ENCODE measurements at places on chromosomes 5 and 9. TPM values are rescaled to one million over a fixed set of nuclear protein-coding genes. Genes with fewer than 3 reads are reported as not detected.
A peak's percentile ranks its signal among the peaks of the same experiment; 100 is the strongest.

Gene NMRK1
- polyA plus RNA-seq, result 14.2 TPM

Gene CARD19
- polyA plus RNA-seq, result 17.2 TPM

Gene FOXD4L5
- not detected for polyA plus RNA-seq

Gene MLANA
- polyA plus RNA-seq, result 0.07 TPM

Gene PTGES
- polyA plus RNA-seq, result 0.17 TPM

Gene IL9
- not detected for polyA plus RNA-seq

DNA sequence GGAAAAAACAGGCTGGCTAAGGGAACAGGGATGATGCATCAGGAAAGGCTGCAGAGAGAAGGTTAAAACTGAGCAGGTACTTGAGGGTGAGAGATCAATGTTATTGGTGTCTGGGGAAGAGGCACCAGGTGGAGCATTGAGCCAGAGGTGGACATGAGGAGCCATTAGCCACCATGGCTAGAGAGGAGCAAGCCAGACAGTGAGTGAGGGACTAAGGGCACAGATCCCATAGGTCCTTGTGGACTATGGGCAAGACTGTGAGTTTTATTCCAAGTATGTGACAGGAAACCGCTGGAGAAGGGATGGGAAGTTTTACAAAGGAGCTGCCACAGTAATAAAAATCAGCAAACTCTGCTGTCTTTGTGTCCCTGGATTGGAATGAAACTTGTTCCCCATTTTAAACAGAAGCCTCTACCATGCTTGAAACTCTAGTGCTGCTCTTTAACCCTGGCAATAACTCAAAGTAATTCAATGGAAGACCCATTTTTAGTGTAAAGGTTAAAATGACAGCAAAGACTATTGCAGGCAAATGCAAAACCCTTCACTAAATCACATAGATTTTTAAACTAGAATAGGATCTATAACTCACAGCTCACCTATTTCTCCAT lies 349.8 kb downstream of the ENC1 start:
- no peak overlapping the region for H3K27ac ChIP-seq
- no peak for DNase-seq
- H3K27me3 ChIP-seq, result no peaks in the 10 kb centered on the region
- no peak overlapping the region for H3K4me3 ChIP-seq
- H3K4me1 ChIP-seq, result no peaks in the 10 kb centered on the region
- no peaks in the 10 kb centered on the region for H3K36me3 ChIP-seq

DNA sequence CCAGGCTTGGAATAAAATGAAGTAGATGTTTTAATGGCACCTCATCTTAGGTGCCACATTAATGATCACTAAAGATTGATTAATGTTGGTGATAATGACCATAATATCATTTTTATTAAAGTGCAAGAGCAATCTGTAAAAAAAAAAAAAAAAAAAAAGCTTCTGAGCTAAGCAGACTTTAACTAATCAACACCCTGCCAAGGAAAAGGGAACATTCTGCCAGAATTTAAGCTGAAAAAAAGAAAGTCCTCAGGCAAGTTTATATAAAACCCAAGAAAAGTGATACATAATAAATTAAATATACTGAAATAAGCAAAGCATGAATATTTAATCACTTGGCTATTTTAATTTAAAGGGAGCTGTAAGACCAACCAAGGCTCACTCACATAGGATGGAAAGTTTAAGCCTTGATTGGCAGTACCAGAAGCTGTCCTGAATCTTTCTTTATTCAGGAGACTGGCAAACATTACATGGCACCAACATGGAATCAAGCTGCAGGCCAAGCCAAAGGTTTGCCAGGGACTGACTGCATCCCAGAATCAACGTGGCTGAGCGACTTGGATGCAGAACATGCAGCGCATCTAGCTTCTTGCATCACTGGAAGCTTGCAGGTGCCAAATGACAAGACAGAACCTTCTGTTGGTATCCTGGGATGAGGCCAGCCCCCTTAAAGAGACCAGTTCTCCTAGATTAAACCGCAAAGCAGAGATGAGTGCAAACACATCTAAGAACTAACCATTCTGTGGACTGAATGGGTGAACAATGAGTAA lies 413.6 kb downstream of the ENC1 start:
- H3K36me3 ChIP-seq, result no peaks in the 10 kb centered on the region
- no peaks in the 10 kb centered on the region for H3K4me1 ChIP-seq

DNA sequence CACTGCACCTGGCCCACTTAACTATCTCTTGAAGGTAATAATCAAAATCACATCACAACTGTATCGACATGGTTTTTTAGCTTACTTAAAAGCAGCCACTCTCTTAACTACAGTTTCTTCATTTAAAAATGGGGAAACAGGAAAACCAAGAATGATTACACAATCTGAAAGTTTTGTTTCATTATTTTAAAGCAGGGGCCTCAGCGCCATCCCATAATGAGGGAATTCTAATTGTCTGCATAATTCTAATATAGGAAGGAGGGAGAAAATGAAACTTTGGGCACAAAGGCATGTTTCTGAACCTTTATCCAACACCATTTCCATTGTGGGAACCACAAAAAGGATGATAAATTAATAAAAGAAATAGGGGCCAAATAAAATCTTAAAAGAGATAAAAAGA lies 7.6 kb downstream of the HACD4 start:
- DNase-seq, result no peak
- no peaks in the 10 kb centered on the region for H3K27me3 ChIP-seq
- no peak overlapping the region for H3K27ac ChIP-seq

DNA sequence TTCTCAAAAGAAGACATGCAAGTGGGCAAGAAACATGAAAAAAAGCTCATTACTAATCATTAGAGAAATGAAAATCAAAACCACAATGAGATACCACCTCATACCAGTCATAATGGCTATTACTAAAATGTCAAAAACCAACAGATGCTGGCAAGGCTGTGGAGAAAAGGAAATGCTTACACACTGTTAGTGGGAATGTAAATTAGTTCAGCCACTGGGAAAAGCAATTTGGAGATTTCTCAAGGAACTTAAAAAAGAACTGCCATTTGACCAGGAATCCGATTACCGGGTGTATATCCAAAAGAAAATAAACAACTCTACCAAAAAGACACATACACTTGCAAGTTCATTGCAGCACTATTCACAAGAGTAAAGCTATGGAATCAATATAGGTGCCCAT lies 595.4 kb upstream of the RIOK2 start:
- H3K27ac ChIP-seq, result no peak overlapping the region
- H3K4me1 ChIP-seq, result no peaks in the 10 kb centered on the region
- H3K27me3 ChIP-seq, result no peaks in the 10 kb centered on the region
- H3K36me3 ChIP-seq, result no peaks in the 10 kb centered on the region

DNA sequence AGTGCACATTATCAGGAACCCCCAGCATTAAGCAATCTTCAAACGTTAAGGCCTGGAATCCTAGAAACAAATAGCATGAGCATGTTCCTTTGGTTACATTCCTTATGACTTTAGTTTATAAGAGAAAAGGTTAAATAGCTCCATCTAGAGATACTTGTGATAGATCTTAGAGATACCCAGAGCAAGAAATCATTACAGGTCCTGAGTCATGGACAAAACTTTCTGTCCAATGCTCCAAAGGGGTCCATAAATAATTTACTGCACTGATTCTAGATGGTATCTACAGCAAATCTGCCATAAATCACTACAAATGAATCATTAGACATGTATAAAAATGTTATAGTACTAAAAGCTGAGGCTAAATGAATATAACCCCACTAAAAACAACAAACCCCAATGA lies 139.6 kb downstream of the HTR1A start:
- H3K4me1 ChIP-seq, result no peaks in the 10 kb centered on the region
- H3K4me3 ChIP-seq, result no peak overlapping the region
- H3K27ac ChIP-seq, result no peak overlapping the region
- no peak for DNase-seq
- no peaks in the 10 kb centered on the region for H3K27me3 ChIP-seq

- no peaks in the 10 kb centered on the region for H3K27me3 ChIP-seq
- H3K27ac ChIP-seq, result no peak overlapping the region
- H3K4me1 ChIP-seq, result no peaks in the 10 kb centered on the region
- no peak for DNase-seq
Observed at GRCh38 chr5:28958581-28958980, 1920.2 kb upstream of the CDH9 start.

DNA sequence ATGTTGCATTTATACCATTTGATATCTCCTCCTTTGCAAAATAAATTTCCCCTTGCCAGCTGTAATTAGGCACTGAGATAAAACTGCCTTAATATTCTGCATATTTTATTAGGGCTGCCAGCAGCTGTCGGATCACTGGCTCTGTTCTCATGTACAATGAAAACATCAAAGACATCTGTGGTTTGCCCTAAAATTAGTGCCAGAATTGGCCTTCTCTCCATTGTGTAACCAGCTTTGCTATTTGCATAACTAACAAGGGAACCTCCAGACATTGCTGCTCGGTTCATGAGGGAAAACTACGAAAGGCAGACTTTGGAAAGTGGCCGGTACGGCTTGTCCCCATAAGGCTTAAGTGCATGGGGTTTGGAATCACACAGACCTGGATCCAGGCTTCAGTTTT lies 45.5 kb upstream of the KIF2A start:
- DNase-seq, result no peak
- H3K27me3 ChIP-seq, result no peaks in the 10 kb centered on the region
- H3K4me3 ChIP-seq, result no peak overlapping the region

- H3K4me1 ChIP-seq, result no peaks in the 10 kb centered on the region
- DNase-seq, result no peak
- no peak overlapping the region for H3K27ac ChIP-seq
Observed at GRCh38 chr5:145787996-145788395, 47.1 kb downstream of the PRELID2 start.

GRCh38 chr5:98774192-98775033 lies 950 bp downstream of the RGMB start:
- H3K36me3 ChIP-seq, result no peaks in the 10 kb centered on the region
- H3K4me1 ChIP-seq, result peaks cover 29% of the 10 kb centered on the region
- peak; percentile 52 for DNase-seq
- peak overlapping the region; percentile 79 for H3K4me3 ChIP-seq
- H3K27ac ChIP-seq, result peak overlapping the region; percentile 93

DNA sequence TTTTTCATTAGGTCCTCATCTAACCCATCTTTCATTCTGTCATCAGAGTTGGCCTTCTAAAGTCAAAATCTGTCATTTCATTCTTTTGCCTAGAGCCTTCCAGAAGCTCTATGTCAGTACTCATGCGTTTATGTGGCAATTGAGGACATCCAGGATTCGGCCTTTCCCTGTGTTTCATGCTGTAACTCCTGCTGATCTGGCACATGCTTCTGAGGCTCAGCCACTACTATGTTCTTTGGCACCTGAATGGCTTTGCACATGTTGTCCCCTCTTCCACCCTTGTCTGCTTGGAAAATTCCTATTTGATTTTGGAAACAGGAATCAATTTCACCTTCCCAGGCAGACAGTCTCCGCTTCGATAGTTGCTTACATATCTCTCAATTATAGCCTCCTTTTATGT lies 84.9 kb downstream of the GDNF start:
- H3K4me3 ChIP-seq, result no peak overlapping the region
- no peaks in the 10 kb centered on the region for H3K4me1 ChIP-seq
- no peaks in the 10 kb centered on the region for H3K27me3 ChIP-seq
- no peaks in the 10 kb centered on the region for H3K36me3 ChIP-seq

DNA sequence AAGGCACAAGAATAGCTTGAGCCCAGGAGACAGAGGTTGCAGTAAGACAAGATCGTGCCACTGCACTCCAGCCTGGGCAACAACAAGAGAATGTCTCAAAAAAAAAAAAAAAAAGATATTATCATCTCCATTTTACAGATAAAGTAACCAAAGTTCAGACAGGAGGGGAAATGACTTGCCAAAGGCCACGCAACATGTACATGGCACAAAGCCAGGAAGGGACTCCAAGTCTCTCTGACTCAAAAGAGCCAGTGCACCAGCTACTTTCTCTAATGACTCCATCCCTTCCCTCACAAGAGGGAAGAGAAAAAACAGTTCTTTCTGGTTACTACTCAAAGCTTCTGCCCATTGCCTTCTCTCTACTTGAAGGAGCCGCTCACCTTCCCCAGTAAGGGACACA lies 34.1 kb downstream of the SIL1 start:
- H3K27ac ChIP-seq, result no peak overlapping the region
- H3K36me3 ChIP-seq, result no peaks in the 10 kb centered on the region
- no peaks in the 10 kb centered on the region for H3K27me3 ChIP-seq
- H3K4me3 ChIP-seq, result no peak overlapping the region

DNA sequence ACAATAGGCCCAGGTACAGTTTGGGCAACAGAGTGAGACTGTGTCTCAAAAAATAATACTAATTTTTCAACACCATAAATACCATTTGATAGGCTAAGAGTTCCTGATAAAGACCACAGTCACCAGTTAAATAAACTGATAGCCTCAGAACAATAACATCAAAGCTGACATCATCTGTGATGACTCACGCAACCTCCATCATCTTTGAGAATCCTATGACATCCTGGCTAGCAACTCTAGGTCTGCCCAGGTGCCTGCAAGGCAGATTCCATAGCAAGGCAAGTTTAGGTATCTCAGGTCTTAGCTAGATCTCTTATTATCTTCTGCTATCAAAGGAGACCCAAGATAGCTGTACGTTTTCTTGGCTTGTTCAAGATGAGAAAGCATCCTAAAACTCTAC lies 30.5 kb upstream of the UBAP2 start:
- no peaks in the 10 kb centered on the region for H3K27me3 ChIP-seq
- no peaks in the 10 kb centered on the region for H3K36me3 ChIP-seq

DNA sequence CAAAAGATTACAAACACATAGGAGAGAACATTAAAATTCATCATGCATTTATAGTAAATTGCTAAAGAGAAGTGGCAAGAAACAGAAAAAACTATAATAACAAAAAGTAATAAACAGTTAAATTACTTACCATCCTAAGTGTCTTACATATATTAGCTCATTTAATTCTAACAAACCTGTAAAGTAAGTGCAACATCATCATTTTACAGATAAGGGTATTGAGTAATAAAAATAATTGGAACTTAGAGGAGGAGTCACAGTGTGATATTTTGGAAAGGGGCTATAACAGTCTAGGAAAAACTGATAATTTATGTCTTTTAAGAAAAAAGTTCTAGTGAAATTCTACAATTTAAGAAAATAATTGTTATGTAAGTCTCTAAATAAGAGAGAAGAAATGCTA lies 592.8 kb downstream of the DMRTA1 start:
- H3K4me1 ChIP-seq, result no peaks in the 10 kb centered on the region
- H3K27ac ChIP-seq, result no peak overlapping the region
- no peak for DNase-seq
- no peak overlapping the region for H3K4me3 ChIP-seq
- H3K36me3 ChIP-seq, result no peaks in the 10 kb centered on the region

GRCh38 chr9:86939891-86940290 lies 7.4 kb downstream of the GAS1 start:
- no peak overlapping the region for H3K27ac ChIP-seq
- H3K4me1 ChIP-seq, result peaks cover 12% of the 10 kb centered on the region
- no peaks in the 10 kb centered on the region for H3K27me3 ChIP-seq
- DNase-seq, result no peak
- no peak overlapping the region for H3K4me3 ChIP-seq

- H3K27ac ChIP-seq, result peak overlapping the region; percentile 81
- peaks cover 15% of the 10 kb centered on the region for H3K4me1 ChIP-seq
- H3K36me3 ChIP-seq, result no peaks in the 10 kb centered on the region
- H3K27me3 ChIP-seq, result no peaks in the 10 kb centered on the region
Observed at GRCh38 chr5:109318455-109319108, 91.2 kb downstream of the PJA2 start.

- no peaks in the 10 kb centered on the region for H3K36me3 ChIP-seq
- H3K4me3 ChIP-seq, result no peak overlapping the region
- H3K27ac ChIP-seq, result no peak overlapping the region
- no peak for DNase-seq
- no peaks in the 10 kb centered on the region for H3K27me3 ChIP-seq
Observed at GRCh38 chr9:107251756-107252322, 31.2 kb upstream of the RAD23B start.

- no peak overlapping the region for H3K4me3 ChIP-seq
- no peaks in the 10 kb centered on the region for H3K27me3 ChIP-seq
- no peaks in the 10 kb centered on the region for H3K36me3 ChIP-seq
- DNase-seq, result no peak
Observed at GRCh38 chr9:93161786-93162562, 22.0 kb upstream of the WNK2 start.
